Activated effector memory CD4-positive, alpha-beta T cell treated with Interleukin-2 at 50 U/mL for 16 hours (primary cell): ENCODE measurements at places on chromosomes 7 and 10.
A peak's percentile ranks its signal among the peaks of the same experiment; 100 is the strongest.

DNA sequence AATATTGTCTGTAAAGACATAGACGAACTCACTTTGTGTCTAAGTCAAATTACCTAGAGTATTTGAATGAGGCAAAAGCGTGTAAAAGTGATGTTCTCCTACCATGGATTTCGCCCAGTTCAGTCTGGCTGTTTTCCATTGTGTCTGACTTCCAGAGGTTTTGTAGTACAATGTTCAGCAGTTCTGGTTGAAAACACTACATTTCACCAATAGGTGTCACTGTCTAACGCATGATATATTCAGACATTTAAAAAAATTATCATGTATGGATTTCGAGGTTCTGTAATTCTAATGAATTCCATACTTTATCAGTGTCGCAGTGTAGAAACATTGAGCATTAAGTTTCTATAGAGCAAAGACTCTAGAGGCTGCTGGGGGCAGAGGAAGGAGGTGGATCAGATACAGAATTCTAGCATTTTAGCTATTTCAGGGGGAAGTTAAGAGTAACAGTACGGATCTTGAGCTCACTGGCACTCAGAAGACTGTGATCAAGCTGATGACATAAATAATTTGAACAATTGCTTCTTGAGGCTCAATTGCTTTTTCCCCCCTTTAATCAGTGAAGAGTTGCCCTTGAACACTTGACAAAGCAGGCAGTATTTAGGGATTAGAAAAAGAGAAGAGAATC is 196.9 kb upstream of the RHOBTB1 start:
- no peak for DNase-seq

- no peak for DNase-seq
These were observed 32.3 kb upstream of the NPTX2 start for GRCh38 chr7:98584830-98585229.

DNA sequence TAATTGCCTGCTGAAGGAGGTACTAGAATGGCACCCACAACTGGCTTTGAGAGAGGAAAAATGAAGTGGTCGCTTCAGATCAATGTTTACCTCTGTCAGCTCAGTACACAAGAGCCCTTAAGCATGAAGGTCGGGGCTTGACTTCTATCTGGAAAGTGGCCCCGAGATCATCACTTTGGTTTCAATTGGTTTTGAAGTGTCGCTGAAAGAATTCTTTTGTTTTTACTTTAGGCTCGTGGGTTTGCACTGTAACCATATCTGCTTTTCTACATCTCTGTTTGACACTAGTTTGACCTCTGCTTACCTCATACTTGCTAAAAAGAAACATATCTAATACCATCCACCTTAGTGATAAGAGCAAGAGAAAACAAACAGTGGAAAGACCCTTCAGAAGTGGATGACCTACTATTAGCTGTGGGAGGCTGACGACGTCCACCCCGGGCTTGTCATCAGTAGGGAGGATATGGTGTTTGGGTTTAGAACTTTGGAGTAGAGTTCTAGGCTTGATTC is 361.8 kb downstream of the GATA3 start:
- DNase-seq = peak; percentile 6

- DNase-seq = no peak
These were observed 698.9 kb downstream of the INHBA start for GRCh38 chr7:41003977-41004376.

GRCh38 chr7:144709066-144709465 is 126.8 kb downstream of the TPK1 start:
- no peak for DNase-seq

GRCh38 chr10:17851611-17852010 is 42.5 kb downstream of the MRC1 start:
- no peak for DNase-seq

- no peak for DNase-seq
These were observed 12.7 kb upstream of the PDLIM1 start for GRCh38 chr10:95303535-95303934.

GRCh38 chr7:67738145-67738544 is 741.5 kb downstream of the TYW1 start:
- no peak for DNase-seq

DNA sequence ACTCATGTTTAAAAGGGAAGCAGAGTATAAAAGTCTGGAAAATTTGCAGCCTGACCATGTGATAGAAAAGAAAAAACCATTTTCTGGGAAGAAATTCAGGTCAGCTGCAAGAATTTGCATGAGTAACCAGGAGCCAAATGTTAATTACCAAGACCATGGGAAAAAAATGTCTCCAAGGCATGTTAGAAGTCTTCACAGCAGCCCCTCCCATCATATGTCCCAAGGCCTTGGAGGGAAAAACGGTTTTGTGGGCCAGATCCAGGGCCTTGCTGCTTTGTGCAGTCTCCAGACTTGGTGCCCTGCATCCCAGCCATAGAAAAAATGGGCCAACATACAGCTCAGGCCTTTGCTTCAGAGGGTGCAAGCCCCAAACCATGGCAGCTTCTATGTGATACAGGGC is 1019.6 kb upstream of the SORCS1 start:
- no peak for DNase-seq
